Occipital lobe (tissue), 3 donors: ENCODE measurements at places on chromosomes 6 and 20. TPM values are rescaled to one million over a fixed set of nuclear protein-coding genes. Genes with fewer than 3 reads are reported as not detected.

The SLC17A1 gene
- not detected for total RNA-seq

GRCh38 chr6:128686084-128686483 lies 165.7 kb upstream of the PTPRK start:
- DNase-seq = no peak

- no peak for DNase-seq
These were observed 39.5 kb downstream of the HDDC2 start for GRCh38 chr6:125262016-125263013.

- no peak for DNase-seq
These were observed 28.3 kb downstream of the PREX1 start for GRCh38 chr20:48799328-48800105.

- no peak for DNase-seq
These were observed 34.7 kb upstream of the ADGRF4 start for GRCh38 chr6:47663462-47664216.

- no peak for DNase-seq
These were observed 88.8 kb downstream of the FYN start for GRCh38 chr6:111784433-111784832.
